ENCODE measurements at places on chromosomes 4 and X. TPM values are rescaled to one million over a fixed set of nuclear protein-coding genes. Genes with fewer than 3 reads are reported as not detected.

The STPG2 gene
- 0.40 TPM for polyA plus RNA-seq

- DNase-seq, result no peak
Measured at GRCh38 chr4:46946919-46947536, 38.0 kb upstream of the COX7B2 start.

GRCh38 chr4:10164877-10165283 lies 48.3 kb upstream of the WDR1 start:
- no peak for DNase-seq

The SRPX gene
- 17.7 TPM for polyA plus RNA-seq

The GAGE12G gene
- not detected for polyA plus RNA-seq

The DRD5 gene
- 0.43 TPM for polyA plus RNA-seq

DNA sequence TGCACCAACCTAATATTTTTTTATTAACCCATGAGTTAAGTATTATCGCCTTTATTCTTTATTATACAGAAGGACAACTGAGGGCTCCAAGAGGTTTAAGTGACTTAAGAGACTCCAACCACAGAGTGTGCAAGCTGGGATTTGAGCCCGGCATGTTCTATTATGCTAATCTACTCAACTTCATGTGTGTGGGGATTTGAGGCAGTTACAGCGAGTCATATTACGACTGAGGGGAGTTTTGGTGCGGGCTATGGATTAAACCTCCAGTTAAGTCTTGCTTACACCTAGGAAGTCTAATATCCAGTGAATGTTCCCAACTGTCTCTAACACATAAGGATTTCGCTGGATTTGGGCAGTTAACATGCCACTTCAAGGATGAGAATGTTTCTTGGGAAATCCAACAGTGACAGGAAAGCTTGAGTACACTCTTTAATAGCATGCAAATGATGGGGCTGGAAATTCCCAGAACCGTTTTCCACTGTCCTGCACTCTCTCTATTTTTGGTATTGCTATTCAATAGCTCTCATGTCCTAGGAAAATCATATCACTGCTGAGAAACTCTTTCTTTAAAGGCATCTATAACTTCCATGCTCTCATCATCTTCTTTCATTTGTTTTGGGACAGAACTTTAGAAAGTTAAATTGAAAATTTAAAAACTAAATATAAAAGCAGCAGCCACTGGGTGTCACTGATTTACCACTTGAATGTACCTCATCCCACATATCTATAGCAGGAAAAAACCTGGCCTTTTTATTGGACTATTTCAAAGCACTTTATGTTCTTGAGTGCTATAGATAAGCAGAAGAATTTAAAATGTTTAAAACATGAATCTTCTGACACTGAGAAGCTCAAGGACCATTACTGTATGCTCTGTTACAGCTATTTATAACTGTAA lies 165.1 kb upstream of the TTC29 start:
- DNase-seq, result no peak

GRCh38 chr4:164613792-164614191 lies 140.1 kb upstream of the SMIM31 start:
- DNase-seq, result no peak

GRCh38 chr4:55926610-55927009 lies 22.1 kb upstream of the CEP135 start:
- DNase-seq, result no peak

The POU4F2 gene
- not detected for polyA plus RNA-seq

DNA sequence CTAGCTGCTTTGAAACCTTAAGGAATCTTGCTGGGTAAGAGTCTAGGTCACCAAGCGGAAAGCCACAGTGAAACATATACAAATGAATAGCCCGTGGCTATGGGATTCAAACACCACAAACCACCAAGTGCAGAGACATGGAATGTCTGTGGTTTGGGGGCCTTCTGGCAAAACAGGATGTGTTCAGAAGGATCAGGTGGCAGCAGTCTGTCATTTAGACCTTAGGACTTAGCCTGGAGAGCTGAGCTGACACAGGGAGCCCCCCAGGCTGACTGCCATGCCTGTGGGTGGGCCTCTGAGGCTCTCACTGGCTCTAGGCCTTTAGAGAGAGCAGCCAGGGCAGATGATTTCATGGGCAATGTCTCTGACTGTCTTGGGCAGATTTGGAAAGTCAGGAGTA lies 225.6 kb downstream of the FBXW7 start:
- no peak for DNase-seq

DNA sequence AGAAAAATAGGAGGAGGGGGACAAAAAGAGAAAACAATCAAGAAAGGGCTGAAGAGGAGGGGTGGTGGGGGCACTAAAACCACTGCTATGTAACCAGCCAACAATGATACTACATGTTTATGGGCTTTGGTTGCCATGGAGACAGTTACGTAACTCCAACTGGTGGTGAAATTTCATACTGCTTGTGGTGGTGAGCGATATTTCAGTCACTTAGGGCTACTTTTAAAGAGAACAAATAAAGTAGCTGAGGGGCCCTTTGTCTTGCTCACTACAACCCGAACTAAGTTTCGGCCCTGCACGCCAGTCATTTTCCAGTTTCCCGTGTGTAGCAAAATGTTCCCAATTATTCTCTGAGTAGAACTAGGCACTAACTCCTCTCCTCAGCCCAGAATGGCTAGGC lies 275.2 kb upstream of the EDA2R start:
- DNase-seq, result peak; percentile 52

The IGSF1 gene
- polyA plus RNA-seq, result 24.7 TPM

GRCh38 chr4:6204098-6204497 lies 3.7 kb upstream of the JAKMIP1 start:
- DNase-seq, result no peak

The DNAJB14 gene
- 40.8 TPM for polyA plus RNA-seq

The F8A3 gene
- polyA plus RNA-seq, result 7.1 TPM

The MAP3K15 gene
- 4.2 TPM for polyA plus RNA-seq

The ETDA gene
- not detected for polyA plus RNA-seq

The ERVMER34-1 gene
- 4.4 TPM for polyA plus RNA-seq

- no peak for DNase-seq
Measured at GRCh38 chr4:174505892-174506291, 16.4 kb downstream of the HPGD start.

DNA sequence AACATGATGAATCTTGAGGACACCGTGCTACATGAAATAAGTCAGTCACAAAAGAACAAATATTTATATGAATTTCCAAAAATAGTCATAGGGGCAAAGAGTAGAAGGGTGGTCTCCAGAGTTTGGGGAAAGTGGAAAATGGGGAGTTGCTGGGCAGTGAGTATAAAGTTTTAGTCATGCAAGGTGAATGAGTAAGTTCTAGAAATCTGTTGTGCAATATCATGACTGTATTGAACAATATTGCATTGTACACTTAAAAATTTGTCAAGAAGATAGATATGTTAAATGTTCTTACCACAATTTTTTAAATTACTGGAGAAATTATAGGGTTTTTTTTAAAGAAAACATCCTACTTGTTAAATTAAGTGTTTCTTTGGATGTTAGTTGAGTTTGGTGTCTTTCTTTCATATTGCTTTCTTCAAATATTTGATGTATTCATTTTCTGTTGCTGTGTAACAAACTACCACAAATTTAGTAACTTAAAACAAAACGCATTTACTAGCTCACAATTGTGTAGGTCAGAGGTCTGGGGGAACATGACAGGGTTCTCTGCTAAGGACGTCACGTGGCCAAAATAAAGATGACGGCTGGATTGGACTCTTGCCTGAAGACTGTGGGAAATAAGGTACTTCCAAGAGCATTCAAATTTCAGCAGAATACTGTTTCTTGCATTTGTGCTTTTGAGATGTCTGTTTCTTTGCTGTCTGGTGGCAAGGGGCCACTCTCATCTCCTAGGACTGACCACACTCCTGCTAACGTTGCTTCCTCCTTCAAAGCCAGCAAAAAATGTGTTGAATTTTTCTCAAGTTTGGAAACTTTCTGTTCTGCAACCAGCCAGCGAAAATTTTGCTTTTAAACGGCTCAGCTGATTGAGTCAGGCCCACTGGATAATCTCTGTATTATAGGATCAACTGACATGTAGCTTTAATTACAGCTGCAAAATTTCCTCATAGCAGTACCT lies 76.7 kb downstream of the CPEB2 start:
- DNase-seq, result no peak

- DNase-seq, result no peak
Measured at GRCh38 chrX:47697181-47697580, 38.2 kb upstream of the UXT start.

- no peak for DNase-seq
Measured at GRCh38 chrX:39816871-39817731, 280.7 kb downstream of the BCOR start.

DNA sequence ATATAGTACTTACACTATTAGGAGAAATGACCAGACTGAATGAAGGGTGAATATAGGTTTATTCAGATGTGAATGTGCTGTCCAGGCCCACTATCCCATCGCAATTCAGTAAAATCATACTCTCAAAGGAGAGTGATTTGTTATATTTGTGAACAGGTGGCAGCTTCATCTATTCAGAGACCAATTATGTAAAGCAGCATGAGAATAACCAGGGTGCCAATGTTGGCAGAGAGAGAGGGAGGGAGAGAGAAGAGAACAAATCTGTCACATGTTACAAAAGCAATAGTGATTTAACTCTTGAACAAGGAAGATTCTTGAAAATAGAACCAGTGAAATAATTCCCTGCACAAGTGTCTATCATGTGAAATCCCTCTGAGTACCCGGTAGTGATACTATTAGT lies 38.9 kb upstream of the TLL1 start:
- DNase-seq, result no peak

- no peak for DNase-seq
Measured at GRCh38 chrX:153875391-153876111, 10.4 kb downstream of the L1CAM start.

The POU3F4 gene
- 6.9 TPM for polyA plus RNA-seq

GRCh38 chrX:115559672-115560071 lies 1.3 kb upstream of the PLS3 start:
- DNase-seq, result no peak

DNA sequence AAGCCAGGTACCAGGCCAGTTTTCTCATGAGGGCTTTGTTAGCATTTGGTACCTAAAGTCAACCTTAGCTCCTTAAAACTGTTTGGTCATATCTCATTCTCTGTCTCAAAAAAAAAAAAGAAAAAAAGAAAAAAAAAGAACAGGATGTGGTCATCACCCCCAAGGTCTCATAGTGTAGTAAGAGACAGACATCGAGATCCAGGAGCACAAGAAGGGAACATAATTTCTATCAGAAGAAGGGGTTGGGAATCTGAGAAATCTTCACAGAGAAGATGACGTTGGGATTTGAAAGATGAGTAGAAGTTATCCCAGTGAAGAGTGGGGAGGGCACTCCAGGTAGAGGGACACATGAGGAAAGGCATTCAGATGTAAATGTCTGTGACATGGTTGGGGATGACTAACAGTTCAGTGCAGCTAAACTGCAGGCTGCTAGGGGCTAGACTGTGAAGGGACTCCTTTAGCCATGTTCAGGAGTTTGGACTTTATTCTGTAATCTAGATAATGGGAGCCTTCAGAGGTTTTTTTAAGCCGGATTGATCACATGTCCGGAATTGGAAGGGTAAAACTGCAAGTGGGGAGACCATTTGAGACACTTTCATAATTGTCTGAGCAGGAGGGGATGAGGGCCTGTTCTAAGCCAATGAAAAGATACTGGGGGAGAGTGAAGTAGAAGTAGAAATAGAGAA lies 26.9 kb upstream of the GJB1 start:
- no peak for DNase-seq

GRCh38 chr4:159051245-159052071 lies 51.4 kb upstream of the RAPGEF2 start:
- no peak for DNase-seq

DNA sequence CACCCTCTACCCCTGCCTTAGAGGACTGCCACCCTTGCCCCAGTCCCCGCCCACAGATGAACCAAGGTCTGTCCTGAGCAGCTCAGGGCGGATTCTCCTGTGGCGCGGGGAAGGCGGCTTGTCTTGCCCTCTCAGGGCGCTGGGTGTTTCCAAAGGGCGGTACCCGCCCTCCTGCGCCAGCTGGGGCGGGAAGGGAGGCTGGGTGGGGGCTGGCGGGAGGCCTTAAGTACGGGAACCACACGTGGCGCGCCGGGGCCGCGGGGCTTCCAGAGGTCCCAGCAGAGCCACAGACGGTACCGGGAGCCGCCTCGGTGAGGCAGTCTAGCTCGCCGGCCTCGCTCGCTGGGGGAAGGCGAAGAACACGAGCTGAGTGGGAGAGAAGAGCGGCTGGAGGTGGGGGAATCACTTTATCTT lies 361.1 kb downstream of the MID1IP1 start:
- no peak for DNase-seq
